ENCODE measurements at places on chromosomes 1 and 21. TPM values are rescaled to one million over a fixed set of nuclear protein-coding genes. Genes with fewer than 3 reads are reported as not detected.
A peak's percentile ranks its signal among the peaks of the same experiment; 100 is the strongest.

DNA sequence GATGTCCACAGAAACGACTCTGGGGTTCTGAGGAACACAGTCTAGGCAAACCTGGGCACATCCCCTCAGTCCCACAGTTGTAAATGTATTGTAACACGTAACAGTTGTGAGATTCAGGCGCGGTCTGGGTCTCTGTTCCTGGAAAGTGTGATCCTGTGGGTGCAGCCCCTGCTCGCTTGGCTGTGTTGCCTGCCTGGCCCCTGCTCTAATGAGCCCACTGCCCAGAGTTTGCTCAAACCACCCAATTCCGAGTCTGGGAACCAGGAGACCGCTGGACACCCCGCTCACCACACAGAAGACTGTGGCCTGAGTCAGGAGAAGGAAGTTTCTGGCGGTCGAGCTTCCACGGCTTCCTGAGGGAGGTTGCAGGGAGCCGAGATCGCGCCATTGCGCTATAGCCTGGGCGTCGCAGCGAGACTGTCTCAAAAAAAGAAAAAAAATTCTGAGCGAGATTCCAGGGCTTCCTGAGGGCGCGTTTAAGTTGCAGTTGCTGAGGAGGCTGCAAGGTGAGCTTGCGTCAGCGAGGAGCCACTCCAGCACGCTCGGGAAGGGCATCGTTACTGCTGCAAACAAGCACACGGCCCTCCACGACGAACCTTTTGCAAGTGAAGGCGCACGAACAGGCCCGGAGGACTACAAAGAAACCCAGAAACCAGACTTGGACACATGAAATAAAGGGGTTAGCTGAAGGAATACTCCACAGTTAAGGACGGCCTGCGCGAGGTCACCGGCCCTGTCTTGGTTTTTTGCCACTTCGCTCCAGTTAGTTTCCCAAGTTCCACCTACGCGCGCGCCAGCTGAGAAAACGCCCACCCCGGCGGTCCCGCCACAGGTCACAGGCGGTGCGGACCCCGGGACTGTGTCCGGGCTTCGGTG lies 1.1 kb downstream of the C21orf58 start:
- peak overlapping the region; percentile 95 for H3K27ac ChIP-seq
- peaks cover 38% of the 10 kb centered on the region for H3K36me3 ChIP-seq
- H3K4me1 ChIP-seq, result peaks cover 30% of the 10 kb centered on the region

SEC22B gene
- total RNA-seq, result 19.7 TPM

TBX15 gene
- total RNA-seq, result not detected

HENMT1 gene
- total RNA-seq, result 25.6 TPM

- H3K27me3 ChIP-seq, result no peaks in the 10 kb centered on the region
- peak; percentile 23 for DNase-seq
- H3K4me1 ChIP-seq, result peaks cover 15% of the 10 kb centered on the region
- no peak overlapping the region for H3K4me3 ChIP-seq
These were observed 10.0 kb downstream of the ITLN1 start for GRCh38 chr1:160874935-160875334.

YRDC gene
- total RNA-seq, result 34.1 TPM

DNA sequence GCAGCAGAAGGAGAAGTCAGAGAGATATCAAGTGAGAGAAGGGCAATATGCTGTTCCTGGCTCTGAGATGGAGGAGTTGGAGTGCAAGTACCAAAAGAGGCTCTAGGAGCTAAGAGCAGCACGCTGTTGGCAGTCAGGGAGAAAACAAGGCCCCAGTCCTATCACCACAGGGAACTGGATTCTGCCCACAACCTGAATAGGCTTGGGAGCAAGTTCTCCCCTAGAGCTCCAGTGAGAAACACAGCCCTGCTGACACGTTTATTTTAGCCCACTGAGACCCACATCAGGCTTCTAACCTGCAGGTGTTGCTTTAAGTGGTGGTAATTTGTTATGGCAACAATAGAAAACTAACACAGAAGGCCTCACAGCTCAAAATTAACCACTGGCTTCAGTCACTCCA lies 31.8 kb upstream of the ZNF644 start:
- DNase-seq, result no peak
- H3K4me1 ChIP-seq, result no peaks in the 10 kb centered on the region
- H3K4me3 ChIP-seq, result no peak overlapping the region
- no peaks in the 10 kb centered on the region for H3K27me3 ChIP-seq
- H3K36me3 ChIP-seq, result no peaks in the 10 kb centered on the region

DNA sequence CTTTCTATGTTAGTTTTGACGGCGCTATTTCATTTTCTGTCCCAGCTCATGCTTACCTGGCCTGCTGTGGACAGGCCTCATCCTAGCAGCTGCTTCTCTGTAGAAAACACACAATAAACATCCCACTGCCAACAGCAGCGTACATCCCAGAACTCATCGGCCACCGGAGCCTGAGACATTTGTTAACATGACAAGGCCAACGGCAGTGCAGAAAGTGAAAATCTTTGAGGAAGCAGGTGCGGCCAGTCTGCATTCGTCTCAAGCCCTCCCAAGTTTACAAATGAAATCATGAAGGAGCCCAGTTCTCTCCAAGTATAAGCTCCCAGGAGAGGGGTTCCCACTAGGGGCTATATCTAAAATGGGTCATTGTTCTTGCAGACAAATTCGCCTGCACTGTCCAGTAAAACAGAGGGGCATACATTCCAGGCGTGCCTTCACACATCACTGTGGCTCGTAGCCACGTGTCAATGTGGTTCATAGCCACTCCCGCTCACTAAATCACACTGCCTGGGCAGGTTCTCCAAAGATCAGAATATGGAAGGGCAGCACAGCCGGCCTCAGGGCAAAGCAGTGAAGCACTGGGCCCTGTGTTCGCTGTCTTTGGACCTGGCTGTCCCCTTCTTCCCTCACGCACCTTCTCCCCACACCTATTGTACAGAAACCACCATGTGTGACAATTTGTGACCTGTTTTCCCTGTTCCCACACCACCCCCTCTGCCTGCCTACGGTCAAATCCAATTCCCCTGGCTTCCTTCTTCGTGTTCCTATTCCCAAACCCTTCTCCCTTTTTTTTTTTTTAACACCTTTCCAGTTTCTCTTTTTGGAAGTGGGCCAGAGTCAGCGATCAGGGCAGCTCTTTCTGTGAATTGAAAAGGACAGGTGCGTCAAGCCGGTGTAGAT lies 27.0 kb upstream of the ABCG1 start:
- peak overlapping the region; percentile 45 for H3K27ac ChIP-seq
- H3K27me3 ChIP-seq, result no peaks in the 10 kb centered on the region
- no peaks in the 10 kb centered on the region for H3K36me3 ChIP-seq
- H3K4me1 ChIP-seq, result peaks cover 55% of the 10 kb centered on the region
- no peak overlapping the region for H3K4me3 ChIP-seq
- DNase-seq, result no peak

- H3K36me3 ChIP-seq, result no peaks in the 10 kb centered on the region
- no peak overlapping the region for H3K27ac ChIP-seq
- H3K4me3 ChIP-seq, result no peak overlapping the region
- no peaks in the 10 kb centered on the region for H3K4me1 ChIP-seq
- H3K27me3 ChIP-seq, result no peaks in the 10 kb centered on the region
These were observed 393.7 kb upstream of the ST6GALNAC5 start for GRCh38 chr1:76473591-76473990.

DNA sequence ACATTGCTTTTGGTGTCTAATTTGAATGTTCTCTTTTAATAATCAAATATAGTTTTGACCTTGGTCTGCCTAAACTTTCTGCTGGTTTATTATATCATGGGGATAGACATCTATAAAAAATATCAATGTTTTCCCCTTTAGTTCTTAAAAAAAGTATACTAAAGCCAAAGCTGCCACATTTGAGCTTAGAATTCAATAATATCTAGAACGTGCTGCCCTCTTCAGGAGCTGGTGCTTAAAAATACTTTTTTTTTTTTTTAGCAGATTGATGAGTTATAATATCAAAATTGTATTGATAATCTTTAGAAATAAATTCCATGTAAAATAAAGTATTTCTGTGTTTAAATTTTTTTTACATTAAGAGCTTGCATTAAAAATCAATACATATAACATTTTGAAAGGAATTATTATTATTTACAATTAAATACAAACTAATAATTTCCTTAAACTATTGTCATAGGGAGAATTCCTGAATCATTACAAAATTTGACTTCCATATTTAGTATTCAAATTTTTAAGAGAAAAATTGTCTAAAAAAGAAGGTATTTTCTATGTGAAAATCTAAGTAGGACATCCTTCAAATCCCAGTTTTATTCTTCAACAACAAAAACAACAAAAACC lies 40.1 kb upstream of the ADGRL2 start:
- H3K36me3 ChIP-seq, result no peaks in the 10 kb centered on the region
- no peaks in the 10 kb centered on the region for H3K27me3 ChIP-seq
- DNase-seq, result no peak
- H3K4me1 ChIP-seq, result no peaks in the 10 kb centered on the region

DNA sequence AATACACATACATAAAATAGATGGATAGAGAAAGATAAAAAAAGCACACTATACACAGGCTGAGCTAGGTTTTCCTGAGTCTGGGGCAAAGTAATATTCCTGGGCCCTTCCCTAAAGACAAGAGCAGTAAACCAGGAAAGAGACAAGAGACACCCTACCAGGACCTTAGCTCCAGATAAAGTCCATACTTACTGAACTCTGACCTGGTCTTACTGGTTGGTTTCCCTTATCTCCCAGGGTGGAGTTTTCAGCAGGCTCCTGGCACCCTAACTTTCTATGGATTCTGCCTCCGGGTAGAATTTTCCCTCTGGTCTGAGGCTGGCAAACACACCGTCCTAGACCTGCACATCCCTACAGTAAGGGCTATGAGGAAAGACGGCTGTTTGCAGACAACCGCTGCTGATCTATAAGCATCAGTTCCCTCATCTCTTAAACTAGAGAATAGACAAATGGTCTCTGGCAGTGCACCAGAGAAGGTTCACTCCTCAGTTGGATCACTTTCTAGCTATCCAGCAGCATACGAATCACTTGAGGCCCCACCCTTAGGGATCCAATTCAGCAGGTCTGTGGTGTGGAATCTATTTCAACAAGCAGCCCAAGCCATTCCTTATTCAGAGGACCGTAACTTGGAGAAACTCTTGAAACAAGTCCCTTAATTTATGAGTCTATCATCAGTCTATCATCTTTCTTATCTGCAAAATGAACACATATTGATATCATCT lies 52.0 kb downstream of the ARHGEF11 start:
- no peak overlapping the region for H3K4me3 ChIP-seq
- no peak overlapping the region for H3K27ac ChIP-seq
- peaks cover 5% of the 10 kb centered on the region for H3K27me3 ChIP-seq
- H3K36me3 ChIP-seq, result no peaks in the 10 kb centered on the region

- H3K27ac ChIP-seq, result no peak overlapping the region
- no peak overlapping the region for H3K4me3 ChIP-seq
- DNase-seq, result no peak
- H3K36me3 ChIP-seq, result no peaks in the 10 kb centered on the region
These were observed 15.4 kb downstream of the TTC39A start for GRCh38 chr1:51314974-51315373.

- no peak overlapping the region for H3K4me3 ChIP-seq
These were observed 39.4 kb downstream of the DMRTB1 start for GRCh38 chr1:53498555-53499131.

GRCh38 chr1:118144684-118145083 lies 40.3 kb downstream of the SPAG17 start:
- H3K27ac ChIP-seq, result no peak overlapping the region
- no peak overlapping the region for H3K4me3 ChIP-seq
- DNase-seq, result no peak
- H3K4me1 ChIP-seq, result no peaks in the 10 kb centered on the region

DNA sequence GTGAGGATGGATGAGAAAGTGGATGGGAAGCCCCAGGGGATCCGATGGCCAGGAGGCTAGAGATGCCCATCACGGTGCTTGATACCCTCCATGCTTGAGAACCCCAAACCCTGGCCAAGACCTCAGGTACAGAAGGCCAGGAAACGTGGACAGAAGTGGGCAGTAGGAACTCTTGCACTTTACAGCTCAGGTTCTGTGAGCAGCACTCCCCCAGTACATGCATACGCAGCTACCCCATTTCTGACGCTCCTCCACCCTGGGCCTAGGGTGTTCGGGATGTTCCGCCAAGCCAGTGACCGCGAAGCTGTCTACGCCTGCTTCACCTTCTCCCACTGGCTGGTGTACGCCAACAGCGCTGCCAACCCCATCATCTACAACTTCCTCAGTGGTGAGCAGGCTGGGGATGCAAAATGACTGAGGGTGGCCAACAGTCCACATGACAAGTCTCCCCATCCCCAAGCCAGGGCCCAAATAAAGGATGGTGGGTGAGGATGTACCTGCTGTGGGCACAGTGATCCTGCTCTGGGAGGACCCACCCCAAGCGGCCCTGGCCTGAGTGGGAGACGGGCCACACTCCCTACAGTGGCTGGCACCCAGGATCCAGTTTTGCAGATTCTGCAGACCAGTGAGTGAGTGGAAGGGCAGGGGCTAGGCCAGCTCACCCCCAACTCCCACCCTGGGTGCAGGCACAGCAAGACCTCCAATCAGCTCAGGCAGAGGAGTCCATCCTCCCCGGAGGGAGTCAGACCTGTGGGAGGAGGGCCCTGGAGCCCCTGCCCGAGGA lies 7.4 kb downstream of the HCRTR1 start:
- H3K4me3 ChIP-seq, result no peak overlapping the region
- no peak for DNase-seq
- no peaks in the 10 kb centered on the region for H3K27me3 ChIP-seq
- H3K4me1 ChIP-seq, result no peaks in the 10 kb centered on the region

DNA sequence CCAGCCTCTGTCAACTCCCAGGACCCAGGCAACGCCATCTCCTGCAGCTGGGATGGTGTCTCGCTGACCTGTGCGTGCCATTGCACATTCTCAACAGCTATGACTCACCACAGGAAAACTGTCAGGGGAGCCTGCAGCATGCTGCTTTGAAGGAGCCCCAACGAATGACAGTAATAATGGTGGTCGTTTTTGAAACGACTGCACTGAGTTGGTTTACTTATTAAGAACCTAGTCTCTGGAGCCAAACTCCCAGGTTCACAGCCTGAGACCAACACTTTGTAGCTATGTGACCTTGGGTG lies 21.6 kb downstream of the TCEA3 start:
- H3K4me3 ChIP-seq, result no peak overlapping the region
- no peaks in the 10 kb centered on the region for H3K36me3 ChIP-seq
- H3K4me1 ChIP-seq, result peaks cover 9% of the 10 kb centered on the region
- no peaks in the 10 kb centered on the region for H3K27me3 ChIP-seq
- H3K27ac ChIP-seq, result no peak overlapping the region
- DNase-seq, result no peak

FAAH gene
- total RNA-seq, result 5.3 TPM

- no peaks in the 10 kb centered on the region for H3K36me3 ChIP-seq
- DNase-seq, result no peak
- H3K27me3 ChIP-seq, result peaks cover 29% of the 10 kb centered on the region
These were observed 67.5 kb downstream of the SDC3 start for GRCh38 chr1:30840904-30841598.

DNA sequence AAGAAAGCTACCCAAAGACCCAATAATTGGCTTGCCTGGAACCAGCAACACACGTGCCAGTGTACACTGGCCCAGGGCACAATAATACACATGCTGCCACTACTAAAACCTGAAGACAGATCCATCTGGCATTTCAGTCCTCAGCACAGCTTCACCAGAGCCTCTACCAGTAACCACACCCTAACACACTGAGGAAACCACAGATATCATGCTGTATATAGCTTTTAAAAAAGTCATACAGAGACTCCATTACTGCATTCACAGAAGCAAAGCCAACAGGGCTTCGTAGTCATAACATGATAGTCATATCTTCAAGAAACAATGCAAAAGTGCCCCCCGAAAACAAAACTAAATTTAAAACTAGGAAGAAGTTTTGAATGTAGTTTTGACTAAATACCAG lies 40.6 kb upstream of the NEGR1 start:
- DNase-seq, result no peak
- no peaks in the 10 kb centered on the region for H3K27me3 ChIP-seq
- H3K4me3 ChIP-seq, result no peak overlapping the region
- H3K4me1 ChIP-seq, result no peaks in the 10 kb centered on the region
